ENCODE measurements at places on chromosomes 1 and 21. TPM values are rescaled to one million over a fixed set of nuclear protein-coding genes. Genes with fewer than 3 reads are reported as not detected.

DNA sequence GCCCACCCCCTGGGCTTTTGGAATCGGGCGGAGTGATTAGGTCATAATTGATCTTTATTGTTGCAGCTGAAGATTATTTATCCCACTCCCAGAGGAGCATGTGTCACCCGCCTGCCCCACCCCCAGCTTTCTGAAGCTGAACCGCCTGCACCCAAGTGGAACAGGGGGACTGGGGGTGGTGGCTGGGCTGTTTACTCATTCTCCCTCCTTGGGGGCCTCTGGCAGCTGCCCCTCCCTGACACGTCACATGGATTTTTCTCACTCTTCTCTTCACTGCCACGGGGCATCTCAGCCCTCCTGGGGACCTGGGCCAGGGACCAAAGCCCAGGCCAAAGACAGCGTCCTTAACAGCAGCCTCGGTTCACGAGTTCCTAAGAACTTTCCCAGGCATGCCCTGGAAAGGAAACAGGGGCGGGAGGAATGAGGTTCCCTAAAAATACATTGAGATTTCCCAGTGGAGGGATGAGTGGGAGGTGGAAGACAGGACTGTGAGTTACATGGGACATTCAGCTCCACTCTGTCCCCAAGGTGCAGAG, 31.6 kb upstream of the SOX13 start:
- no peak for DNase-seq

- DNase-seq: no peak
These were observed 49.6 kb downstream of the RPL5 start for GRCh38 chr1:92881391-92881790.

- DNase-seq: no peak
These were observed 271.7 kb downstream of the DUSP10 start for GRCh38 chr1:221470000-221470698.

GRCh38 chr1:43507296-43508295, 23.1 kb upstream of the PTPRF start:
- no peak for DNase-seq

- peak; percentile 71 for DNase-seq
These were observed 17.0 kb downstream of the DHRS3 start for GRCh38 chr1:12600880-12601633.

DNA sequence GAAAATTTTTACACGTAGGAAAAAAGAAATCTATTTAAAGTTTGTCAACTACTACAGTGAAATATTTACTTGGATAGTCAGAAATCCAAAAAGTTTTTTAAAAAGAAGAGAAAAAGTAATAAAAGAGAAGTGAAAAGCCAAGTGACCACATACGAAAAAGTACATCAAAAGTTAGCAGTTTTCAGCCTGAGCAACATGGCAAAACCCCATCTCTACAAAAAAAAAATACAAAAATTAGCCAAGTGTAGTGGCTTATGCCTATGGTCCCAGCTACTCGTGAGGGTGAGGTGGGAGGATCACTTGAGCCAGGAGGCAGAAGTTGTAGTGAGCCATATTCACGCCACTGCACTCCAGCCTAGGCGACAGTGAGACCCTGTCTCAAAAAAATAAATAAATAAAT, 5.2 kb upstream of the MR1 start:
- no peak for DNase-seq

DNA sequence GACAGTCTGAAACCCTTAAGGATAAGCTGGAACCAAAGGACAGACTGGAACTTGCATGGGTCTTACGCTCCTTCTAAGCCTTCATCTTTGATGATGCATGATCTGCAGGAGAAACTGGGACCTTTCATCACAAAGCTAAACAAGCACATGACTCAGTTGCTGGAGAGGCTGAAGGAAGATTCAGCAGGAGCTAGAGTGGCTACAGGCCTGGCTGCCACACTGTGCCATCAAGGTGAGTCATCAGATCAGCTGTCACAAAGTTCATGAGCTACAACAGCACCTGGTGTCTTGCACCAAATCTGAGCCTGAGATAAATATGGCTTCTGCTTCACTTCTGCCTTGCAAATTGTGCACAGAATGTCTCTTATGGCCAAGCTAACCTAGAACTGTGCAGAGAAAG, 95.5 kb upstream of the MARK1 start:
- no peak for DNase-seq

DNA sequence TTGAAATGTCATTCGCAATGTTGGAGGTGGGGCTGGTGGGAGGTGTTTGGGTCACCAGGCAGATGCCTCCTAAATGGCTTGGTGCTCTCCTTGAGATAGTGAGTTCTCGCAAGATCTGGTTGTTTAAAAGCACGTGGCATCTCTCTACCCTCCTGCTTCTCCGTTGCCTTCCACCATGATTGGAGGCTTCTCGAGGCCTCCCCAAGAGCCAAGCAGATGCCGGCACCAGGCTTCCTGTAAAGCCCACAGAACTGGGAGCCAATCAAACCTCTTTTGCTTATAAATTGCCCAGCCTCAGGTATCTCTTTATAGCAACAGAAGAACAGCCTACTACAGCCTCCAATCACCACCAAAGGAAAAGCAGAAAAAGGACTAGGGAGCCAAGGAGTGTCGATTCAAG, 80.5 kb downstream of the PDE9A start:
- DNase-seq: no peak

DNA sequence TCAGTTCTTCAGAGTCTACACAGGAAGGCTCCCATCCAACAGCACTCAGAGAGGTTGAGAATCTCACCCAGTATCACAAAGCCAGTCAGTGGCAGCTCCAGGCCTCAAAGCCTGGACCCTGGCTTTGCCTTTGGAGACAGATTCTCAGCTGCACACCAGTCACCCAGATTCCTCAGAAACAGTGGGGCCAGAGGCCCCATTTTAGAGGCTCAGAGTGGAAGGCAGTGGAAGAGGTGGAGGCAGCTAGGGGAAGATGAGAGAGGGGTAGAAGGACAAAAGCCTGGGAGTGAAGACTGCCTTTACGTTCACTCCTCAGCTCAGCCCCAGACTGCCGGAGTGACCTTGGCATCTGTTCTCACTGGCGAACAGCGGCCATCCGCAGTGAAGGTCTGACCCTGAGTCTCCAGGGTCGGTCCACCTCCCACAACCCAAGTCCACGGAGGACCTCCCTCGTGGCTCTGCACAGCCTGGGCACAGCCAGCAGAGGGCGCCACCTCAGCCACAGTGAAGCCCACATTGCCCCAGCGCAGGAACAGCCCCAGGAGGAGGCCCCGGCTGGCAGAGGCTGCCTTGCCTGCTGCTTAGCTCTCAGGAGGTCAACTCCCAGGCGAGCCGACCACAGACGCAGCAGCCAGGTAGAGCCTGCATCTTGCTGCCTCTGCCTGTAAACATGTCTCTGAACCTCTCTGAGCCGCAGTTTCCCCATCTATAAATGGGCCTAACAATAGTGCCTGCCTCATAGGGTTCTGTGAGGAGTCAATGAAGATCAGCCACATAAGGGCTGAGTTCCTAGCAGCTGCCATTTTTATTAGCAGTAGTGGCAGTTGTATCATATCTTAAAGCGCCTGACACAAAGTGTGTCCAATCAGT, 5.9 kb upstream of the FNDC5 start:
- peak; percentile 79 for DNase-seq

- DNase-seq: peak; percentile 22
These were observed 1.3 kb downstream of the EDARADD start for GRCh38 chr1:236395230-236395946.

DNA sequence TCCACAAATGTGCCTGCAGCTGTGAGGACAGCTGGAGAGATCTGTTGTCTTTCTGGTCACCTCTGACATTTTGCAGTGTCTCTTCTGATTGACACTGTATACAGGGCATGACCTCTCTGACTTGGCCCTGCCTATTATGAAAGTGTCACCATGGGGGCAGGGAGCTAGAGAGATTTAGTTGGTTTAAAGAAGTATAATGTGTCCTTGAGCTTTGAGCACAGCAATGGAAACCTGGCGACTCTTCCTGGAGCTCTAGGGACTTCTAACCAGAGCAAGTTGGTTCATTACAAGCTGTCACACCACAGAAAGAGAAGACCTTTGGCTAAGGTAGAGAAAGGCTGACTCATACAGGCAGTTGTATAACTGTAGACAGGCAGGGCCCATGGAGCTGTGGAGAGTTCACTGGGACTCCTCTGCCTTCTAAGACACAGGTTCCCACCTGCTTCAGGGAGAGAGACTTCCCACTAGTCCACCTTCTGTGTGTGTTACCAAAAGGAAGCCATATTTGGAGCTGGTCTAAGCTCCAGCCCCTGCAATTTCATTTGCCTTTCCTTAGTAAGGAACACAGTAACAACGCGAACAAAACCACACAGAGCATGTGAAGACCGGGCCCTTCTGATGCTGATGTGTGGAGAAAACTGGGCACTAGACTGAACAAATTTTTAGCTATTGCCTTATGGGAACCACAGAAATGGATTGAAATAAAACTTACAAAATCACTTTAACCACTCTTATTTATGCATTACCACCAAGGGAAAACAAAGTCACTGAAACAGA, 90.5 kb upstream of the ADAR start:
- no peak for DNase-seq

DNA sequence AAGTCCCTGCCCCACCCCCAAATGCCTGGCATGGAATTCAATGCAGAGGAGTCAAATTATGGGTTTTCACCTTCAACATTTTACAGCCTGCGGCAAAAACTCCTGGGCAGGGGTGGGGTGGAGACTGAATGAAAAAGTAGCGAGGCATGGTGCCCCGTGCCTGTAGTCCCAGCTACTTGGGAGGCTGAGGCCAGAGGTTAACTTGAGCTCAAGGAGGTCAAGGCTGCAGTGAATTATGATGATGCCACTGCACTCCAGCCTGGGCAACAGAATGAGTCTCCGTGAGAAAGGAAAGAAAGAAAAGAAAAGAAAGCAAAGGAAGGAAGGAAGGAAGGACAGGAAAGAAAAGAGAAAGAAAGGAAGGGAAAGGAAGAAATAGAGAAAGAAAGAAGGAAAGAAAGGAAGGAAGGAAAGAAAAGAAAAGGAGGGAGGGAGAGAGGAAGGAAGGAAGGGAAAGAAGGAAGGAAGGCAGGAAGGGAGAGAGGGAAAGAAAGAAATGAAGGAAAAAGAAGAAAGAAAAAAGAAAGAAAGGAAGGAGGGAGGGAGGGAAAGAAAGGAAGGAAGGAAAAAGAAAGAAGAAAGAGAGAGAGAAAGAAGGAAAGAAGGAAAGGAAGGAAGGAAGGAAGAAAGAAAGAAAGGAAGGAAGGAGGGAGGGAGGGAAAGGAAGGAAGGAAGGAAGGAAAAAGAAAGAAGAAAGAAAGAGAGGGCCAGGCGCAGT, 11.1 kb downstream of the LEMD1 start:
- DNase-seq: no peak

- no peak for DNase-seq
These were observed 142.5 kb downstream of the TIAM1 start for GRCh38 chr21:31201548-31201947.

- no peak for DNase-seq
These were observed 35.8 kb downstream of the CCN1 start for GRCh38 chr1:85616364-85616705.

DNA sequence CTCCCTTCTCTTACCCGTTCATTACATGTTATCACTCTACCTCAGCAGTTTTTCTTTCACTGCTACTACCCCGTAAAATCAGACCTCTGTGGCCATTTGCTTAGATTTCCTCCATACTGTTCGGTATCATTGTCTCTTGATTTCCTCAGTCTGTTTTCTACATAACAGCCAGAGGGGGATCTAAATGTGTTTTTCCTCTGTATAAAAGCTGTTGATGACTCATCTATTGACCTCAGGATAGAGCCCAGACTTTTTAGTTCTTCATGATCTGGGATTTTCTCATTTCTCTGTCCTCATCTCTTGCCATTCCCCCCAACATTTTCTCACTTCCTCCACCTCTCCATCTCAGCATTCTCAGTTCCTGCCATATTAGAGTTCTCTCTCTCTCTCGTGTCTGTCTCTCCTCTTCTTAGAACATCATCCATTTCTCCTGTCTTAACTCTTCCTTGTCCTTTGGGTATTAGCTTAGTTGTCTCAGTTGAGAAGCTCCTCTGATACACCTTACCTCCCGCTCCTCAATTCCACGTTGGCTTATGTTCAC, 10.5 kb downstream of the OTUD3 start:
- DNase-seq: no peak

DNA sequence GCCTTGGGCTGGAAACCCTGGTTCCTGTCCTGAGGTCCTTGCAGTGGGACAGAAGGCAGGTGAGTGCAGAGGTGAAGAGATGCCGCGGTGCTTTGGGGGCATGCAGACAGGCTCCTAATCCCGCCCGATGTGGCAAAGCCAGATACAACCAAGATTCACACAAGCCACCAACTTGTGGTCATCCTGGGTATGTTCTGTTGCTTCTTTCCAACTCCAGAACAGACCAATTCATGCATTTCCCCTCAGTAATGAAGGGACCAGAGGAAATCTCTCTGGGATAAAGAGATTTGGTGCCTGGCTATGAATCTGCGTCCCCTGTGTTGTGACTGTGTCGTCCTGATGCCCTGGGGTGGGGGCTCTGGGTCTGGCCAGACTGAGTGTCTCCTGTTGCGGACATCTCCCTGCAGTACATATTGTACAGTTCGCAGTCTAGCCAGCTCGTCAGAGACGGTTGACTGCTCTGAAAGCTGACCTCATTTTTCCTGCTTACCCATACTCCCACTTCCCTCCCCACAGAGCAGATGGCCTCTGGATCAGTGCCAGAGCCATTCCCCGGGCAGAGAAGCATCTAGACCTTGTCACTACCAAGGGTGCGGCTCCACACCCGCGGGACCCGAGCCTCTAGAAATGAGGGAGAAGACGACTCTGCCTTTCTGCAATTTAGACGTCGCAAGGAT, 216.3 kb downstream of the KIF26B start:
- DNase-seq: no peak

GRCh38 chr1:75310067-75310466, 175.9 kb downstream of the LHX8 start:
- DNase-seq: no peak

DNA sequence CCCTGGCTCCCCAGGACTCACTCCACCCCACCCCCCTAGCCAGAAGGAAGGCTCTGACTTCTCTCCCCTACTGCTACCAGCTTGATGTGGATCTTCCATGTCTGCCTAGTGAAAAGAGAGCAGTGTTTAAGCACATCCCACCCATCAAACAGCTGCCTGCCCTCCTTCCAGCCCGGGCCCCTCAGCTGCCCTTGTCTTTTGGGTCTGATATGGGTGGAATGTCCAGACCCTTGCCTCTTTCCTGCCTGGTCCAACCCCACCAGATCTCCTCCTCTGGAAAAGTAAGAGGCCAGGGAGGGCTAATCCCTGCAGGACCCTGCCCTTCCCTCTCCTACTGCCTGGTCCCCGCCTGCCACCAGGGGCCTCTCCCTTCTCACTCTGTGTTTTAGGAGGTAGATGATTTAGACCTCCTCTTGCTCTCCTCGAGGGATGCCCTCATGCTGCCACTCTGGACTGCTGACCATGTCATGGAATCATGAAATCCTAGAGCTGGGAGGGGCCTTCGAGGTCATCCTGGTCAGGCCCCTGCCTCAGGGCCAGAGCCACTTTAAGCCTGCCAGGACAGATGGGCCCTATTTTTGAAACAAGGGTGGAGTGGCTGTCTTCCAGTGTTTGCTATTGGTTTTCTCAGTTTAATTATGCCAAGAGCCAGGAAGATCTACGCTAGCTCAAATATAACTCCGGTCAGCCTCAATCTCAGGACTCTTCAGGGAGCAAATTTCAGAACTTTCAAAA, 15.8 kb upstream of the HSPG2 start:
- DNase-seq: no peak

DDR2 gene
- 14.6 TPM for total RNA-seq

ZNF648 gene
- not detected for total RNA-seq

INKA2 gene
- total RNA-seq: 0.28 TPM

HTR1D gene
- total RNA-seq: 0.23 TPM

CD84 gene
- 3.6 TPM for total RNA-seq

SPATA46 gene
- total RNA-seq: not detected

CELA2A gene
- 1,553 TPM for total RNA-seq
